Kidney (tissue), 22 donors: ENCODE measurements at places on chromosomes 6 and 20. TPM values are rescaled to one million over a fixed set of nuclear protein-coding genes. Genes with fewer than 3 reads are reported as not detected.

WFDC5 gene
- total RNA-seq = 1.0 TPM

CTCFL gene
- not detected for total RNA-seq

LCA5 gene
- total RNA-seq = 4.8 TPM

PRICKLE4 gene
- total RNA-seq = 6.5 TPM

SYNGAP1 gene
- 17.8 TPM for total RNA-seq

BMP6 gene
- 10.0 TPM for total RNA-seq

B3GAT2 gene
- total RNA-seq = not detected

ANKRD60 gene
- not detected for total RNA-seq

NRN1 gene
- total RNA-seq = 8.5 TPM

EFCAB8 gene
- 0.13 TPM for total RNA-seq

MUC21 gene
- total RNA-seq = not detected

ENPP1 gene
- total RNA-seq = 6.5 TPM

MEI4 gene
- 1.2 TPM for total RNA-seq

ULBP3 gene
- 5.0 TPM for total RNA-seq

UBE2V1 gene
- total RNA-seq = 99.1 TPM

CLDN20 gene
- total RNA-seq = not detected

SLC22A7 gene
- 2.0 TPM for total RNA-seq

PSMB9 gene
- total RNA-seq = 56.6 TPM

SMLR1 gene
- total RNA-seq = 0.16 TPM

SLC52A3 gene
- total RNA-seq = 10.9 TPM

AVP gene
- not detected for total RNA-seq

PROKR2 gene
- total RNA-seq = not detected

EHMT2 gene
- 40.5 TPM for total RNA-seq

RIPPLY2 gene
- total RNA-seq = 0.38 TPM

PAX1 gene
- total RNA-seq = not detected

BHLHE23 gene
- total RNA-seq = not detected

SMOC2 gene
- 13.1 TPM for total RNA-seq

FRK gene
- 25.0 TPM for total RNA-seq

CRISP2 gene
- total RNA-seq = not detected

SLC16A10 gene
- 3.7 TPM for total RNA-seq

MGME1 gene
- 15.5 TPM for total RNA-seq

SIRPB2 gene
- total RNA-seq = 8.2 TPM

NOX3 gene
- total RNA-seq = not detected

C4A gene
- 250 TPM for total RNA-seq
